ENCODE measurements at places on chromosomes 13 and 19.

DNA sequence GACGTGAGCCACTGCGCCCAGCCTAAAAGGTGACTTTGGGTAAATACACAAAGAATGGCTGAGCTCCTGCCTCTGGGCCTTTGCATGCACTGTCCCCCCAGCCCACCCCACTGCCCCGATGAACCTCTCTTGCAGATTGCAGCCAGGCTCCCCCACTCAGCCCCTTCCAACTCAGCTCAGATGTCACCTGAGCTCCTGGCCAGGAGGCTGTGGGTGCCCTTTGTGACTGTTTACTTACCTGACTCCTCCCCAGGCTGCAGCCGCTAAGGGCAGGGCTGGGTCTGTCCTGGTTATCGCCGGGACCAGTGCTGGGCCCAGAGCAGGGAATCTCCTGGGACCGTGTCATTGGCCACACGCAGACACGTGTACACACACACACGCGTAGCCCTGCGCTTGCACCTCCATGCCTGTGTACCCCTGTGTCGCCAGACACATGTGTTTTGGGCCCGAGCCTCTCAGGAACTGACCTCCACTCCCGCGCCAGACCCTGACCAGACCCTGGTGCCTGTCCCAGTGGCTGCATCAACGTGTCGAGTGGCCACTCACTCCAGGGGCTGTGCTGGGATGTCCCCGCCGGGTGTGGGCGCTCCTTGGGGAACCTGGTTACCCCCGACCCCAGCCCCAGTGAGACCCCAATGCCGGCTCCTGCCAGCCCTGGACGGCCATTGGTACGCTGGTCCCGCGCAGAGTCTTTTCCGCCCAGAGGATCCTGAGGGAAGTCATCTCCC is 18.7 kb downstream of the EFNA2 start:
- DNase-seq, result no peak

GRCh38 chr13:111175935-111176334 is 60.8 kb downstream of the ARHGEF7 start:
- no peak for DNase-seq

GRCh38 chr19:49807904-49808675 is 5.0 kb downstream of the FUZ start:
- no peak for DNase-seq

DNA sequence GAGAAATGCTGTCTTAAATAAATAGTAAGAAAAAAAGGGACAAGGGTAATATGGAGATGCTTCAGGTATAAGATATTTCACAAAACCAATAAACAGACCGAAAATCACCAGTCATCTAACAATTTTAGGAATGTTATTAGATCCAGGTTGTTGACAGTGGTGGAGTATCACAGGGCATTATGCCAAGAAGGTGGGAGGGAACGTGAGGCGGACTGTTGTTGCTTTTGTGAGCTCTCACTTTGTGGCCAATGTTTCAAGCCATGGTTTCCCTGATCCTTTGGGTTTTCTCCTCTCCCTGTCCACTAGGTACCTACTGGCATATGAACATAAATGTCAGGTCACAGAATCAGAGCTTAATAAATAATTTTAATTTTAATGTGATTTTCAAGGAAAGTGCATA is 790.3 kb upstream of the SLITRK1 start:
- DNase-seq, result no peak

DNA sequence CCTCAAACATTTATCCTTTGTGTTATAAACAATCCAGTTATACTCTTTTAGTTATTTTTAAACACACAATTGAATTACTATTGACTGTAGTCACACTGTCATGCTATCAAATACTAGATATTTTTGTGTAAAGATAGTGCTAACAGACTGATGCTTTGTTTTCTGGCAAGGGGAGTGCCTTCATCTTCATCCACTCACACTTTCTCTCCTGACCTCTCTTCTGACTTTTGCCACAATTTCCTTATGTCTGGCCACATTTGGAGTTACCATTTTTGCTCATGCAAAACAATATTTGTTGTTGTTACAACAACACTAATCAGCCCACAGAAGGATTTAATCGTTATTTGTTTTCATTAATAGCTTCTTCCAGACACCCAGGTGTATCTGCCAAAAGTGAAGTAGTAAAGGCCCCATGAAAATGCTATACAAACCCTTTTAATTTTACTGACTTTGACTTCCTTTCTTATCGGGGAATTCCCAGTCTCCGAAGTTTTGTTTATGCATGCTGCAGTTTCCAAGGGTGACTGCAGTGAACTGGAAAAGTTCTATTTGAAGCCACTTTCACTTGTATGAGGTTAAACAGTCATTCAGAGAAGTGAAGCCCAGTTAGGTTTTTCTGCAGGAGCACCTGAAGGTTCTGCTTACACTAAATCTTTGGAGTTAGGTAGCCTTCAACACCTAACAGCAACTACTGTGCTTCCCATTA is 66.1 kb upstream of the FRY start:
- DNase-seq, result peak; percentile 28

DNA sequence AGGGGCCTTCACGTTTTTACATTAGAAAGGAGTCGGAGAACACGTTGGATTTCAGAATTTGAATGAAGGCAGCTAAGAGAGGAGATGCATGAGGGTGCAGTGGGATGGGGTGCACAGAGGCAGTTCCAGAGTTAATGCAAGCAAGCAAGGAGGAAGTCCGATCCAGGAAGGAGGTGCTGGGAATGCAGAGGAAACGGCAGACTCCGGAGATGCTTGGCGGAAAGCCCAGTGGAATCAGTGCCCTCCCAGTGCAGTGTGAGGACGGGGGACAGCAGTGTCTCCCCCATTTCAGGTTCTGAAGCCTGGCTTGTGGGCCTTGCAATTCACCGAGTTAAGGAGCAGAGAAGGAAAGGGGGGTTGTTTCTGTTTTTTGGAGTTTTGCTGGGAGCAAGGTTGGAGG is 100.4 kb downstream of the COL4A2 start:
- no peak for DNase-seq

DNA sequence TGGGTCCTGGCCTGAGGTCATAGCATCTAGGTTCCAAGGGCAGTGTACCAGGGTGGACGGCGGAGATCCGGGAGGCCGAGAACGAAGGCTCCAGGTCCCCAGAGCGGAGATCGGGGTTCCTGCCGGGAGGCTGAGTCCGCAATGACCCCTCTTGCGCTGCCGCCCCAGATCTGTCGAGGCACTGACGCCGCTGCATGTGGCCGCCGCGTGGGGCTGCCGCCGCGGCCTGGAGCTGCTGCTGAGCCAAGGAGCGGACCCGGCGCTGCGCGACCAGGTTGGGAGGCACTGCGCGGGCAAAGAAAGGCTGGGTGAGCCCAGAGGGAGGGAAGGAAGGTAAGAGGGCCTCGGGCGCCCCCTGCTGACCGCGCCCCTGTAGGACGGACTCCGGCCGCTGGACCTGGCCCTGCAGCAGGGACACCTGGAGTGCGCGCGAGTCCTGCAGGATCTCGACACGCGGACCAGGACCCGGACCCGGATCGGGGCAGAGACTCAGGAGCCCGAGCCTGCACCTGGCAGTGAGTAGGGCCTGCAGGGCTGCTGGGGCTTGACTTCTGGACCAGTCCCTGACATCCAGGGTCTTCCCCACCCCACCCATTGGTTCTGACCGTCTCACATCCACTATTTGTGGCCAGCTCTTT is 906 bp downstream of the ANKLE1 start:
- DNase-seq, result peak; percentile 93

- no peak for DNase-seq
Observed at GRCh38 chr13:83498045-83498444, 384.2 kb downstream of the SLITRK1 start.

GRCh38 chr19:41050426-41050825 is 37.8 kb upstream of the CYP2A13 start:
- DNase-seq, result no peak

GRCh38 chr13:40153516-40153915 is 498.1 kb downstream of the COG6 start:
- no peak for DNase-seq

DNA sequence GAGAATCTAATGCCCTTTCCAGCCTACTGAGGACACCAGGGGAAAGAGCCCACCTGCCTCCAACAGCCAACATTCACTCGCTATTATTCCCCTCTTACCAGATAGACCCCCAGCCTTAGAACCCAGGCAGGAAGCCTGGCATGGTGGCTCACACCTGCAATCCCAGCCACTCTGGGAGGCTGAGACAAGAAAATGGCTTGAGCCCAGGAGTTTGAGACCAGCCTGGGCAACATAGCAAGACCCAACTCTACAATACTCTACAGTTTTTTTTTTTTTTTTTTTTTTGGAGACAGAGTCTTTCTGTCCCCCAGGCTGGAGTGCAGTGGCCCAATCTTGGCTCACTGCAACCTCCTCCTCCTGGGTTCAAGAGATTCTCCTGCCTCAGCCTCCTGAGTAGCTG is 3.5 kb upstream of the LMNB2 start:
- no peak for DNase-seq

GRCh38 chr13:24784319-24784718 is 20.4 kb downstream of the RNF17 start:
- no peak for DNase-seq

GRCh38 chr13:62960723-62961122 is 1545.1 kb upstream of the PCDH20 start:
- DNase-seq, result no peak

- no peak for DNase-seq
Observed at GRCh38 chr13:37905736-37906135, 36.2 kb upstream of the TRPC4 start.

GRCh38 chr19:13118424-13119193 is 545 bp downstream of the NACC1 start:
- DNase-seq, result peak; percentile 30

DNA sequence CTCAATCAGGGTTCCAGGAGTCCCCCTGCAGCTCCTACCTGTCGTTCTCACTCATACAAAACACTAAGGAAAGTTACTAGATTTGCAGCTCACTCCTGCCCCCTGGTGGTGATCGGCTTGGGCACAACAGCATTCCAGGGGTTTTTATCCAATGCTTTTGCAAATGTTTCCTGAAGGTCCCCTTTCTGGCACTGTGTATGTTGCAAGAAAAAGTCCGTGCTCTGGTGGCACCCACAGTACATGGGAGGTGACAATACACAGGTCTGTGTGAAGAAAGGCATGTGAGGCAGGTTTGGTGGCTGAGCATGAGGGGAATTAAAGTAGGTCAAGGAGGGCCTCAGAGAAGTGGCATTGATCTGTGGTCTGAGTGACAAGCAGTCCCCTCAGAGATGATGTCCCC is 8.6 kb upstream of the TYK2 start:
- peak; percentile 96 for DNase-seq

DNA sequence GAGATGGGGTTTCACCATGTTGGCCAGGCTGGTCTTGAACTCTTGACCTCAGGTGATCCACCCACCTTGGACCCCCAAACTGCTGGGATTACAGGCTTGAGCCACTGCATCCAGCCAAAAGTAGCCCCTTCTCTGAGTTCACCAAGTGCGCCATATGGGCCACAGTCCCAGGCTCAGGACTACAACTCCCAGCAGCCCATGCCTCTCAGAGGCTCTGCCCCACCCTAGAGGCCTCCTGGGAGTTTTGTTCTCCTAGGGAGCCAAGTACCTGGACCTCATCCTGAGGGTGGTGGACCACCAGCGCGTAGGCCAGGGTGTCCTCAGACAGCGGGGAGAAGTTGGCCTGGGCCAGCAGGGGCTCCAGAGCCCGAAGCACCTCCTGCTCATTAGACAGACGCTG is 18.8 kb downstream of the TMEM143 start:
- no peak for DNase-seq

DNA sequence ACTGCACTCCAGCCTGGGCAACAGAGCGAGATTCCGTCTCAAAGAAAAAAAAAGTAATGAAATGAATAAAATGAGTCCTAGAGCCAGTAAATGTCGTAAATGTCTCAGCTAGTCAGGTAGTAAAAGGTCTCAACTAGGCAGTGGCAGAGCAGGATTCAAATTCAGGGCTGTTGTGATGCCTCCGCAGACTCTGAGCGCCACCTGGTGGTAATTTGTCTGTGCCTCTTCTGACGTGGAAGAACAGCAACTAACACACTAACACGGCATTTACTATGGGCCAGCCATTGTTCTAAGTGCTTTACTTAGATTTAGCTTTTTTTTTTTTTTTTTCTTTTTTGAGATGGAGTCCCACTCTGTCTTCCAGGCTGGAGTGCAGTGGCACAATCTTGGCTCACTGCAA is 30.2 kb downstream of the CYP2F1 start:
- DNase-seq, result peak; percentile 78

- DNase-seq, result no peak
Observed at GRCh38 chr19:33350538-33351309, 22.8 kb upstream of the CEBPG start.

DNA sequence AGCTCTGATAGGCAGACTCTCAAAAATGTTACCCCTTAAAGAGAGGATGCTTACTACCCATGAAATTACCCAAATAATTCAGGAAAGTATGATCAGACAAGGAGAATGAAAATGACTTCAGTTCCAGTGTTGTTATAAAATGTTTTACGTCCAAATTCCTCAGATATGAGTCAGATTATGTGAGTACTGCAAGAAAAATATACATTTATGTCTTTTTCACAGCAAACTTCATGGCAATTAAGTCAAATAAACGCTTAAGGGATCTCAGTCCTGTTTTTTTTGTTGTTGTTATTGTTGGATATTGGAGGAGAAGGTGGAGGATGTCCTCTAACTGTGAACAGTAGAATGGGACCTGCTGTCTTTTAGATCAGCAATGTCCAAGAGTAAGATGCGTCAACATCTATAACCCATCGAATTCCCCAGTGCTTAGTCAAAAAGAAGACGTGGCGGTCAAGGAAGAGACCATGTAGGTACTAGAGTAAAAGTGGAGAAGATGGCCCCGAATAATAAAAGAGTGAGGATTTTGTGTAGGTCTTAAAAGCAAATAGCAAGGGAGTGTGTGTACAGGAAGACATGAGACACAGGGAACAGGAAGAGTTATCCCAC is 215.4 kb upstream of the IRS2 start:
- no peak for DNase-seq

DNA sequence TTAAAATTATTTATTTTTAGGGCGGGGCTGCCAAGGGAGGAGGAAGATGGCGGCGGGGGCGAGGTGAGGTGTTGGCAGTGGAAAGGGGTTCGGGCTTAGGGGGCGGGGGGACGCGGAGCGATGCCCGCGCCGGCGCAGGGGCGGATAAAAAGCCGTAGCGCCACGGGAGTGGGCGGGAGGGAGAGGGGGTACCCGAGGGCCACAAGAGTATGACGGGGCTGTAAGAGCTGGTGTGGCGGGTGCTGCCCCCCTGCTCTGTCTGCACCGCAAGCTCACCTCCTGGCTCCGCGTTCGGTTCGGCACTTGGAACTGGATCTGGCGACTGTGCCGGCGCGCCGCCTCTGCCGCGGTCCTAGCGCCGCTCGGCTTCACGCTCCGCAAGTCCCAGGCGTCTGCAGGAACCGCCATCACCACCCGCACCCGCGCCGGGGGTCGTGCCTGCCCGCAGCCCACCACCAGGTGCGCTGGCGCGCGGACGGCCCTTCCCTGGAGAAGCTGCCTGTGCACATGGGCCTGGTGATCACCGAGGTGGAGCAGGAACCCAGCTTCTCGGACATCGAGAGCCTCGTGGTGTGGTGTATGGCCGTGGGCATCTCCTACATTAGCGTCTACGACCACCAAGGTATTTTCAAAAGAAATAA is 265.2 kb upstream of the SGCG start:
- DNase-seq, result peak; percentile 92

- DNase-seq, result no peak
Observed at GRCh38 chr19:14375055-14375581, 6.1 kb upstream of the ADGRE5 start.
